ENCODE measurements at places on chromosomes 5 and 9. TPM values are rescaled to one million over a fixed set of nuclear protein-coding genes. Genes with fewer than 3 reads are reported as not detected.

DNA sequence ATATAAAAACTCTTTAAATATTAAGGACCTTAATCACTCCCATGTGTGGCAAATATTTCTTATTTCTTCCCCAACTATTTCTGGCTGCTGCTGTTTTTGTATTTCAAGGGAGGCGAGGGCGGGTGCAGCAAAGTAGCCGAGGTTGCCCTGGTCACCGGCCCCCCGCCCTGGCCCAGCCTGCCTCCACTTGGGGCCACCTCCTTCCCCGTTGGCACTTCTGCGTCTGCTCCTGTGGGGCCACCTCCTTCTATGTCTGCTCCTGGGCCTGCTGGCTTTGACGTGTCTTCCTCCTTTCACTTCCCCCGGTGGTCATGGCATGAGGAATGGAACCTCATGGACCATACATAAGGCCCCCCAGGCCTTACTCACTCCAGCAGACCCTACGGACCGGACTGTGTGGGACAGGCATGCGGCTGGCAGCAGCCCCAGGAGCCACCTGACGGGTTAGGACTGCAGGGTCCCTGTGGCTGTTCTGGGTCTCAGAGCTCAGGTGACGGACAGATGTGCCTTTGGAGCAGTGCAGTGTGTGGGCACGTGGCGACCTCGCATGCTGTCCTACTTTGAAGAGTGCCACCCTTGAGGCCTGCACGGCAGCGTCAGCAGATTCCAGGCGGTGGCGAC lies 5.8 kb upstream of the ENTPD8 start:
- DNase-seq: no peak

DNA sequence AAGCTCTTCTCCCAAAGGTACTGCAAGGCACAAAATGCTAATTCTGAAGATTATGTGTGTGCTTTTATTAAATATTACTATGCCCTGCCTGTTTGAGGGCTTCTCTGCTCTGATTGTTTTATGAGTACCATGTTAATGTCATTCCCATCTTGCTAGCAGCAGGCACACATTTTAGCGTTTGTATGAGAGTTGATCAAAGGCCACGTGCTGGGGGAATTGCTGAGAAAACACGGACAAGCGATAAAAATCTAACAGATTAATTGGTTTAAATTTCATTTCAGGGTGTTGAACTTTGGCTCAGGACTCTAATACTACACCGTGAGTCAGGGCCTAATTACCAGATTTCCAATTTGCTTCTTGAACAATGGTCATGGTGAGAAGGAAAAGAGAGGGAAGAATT lies 298.4 kb downstream of the EBF1 start:
- DNase-seq: no peak

DNA sequence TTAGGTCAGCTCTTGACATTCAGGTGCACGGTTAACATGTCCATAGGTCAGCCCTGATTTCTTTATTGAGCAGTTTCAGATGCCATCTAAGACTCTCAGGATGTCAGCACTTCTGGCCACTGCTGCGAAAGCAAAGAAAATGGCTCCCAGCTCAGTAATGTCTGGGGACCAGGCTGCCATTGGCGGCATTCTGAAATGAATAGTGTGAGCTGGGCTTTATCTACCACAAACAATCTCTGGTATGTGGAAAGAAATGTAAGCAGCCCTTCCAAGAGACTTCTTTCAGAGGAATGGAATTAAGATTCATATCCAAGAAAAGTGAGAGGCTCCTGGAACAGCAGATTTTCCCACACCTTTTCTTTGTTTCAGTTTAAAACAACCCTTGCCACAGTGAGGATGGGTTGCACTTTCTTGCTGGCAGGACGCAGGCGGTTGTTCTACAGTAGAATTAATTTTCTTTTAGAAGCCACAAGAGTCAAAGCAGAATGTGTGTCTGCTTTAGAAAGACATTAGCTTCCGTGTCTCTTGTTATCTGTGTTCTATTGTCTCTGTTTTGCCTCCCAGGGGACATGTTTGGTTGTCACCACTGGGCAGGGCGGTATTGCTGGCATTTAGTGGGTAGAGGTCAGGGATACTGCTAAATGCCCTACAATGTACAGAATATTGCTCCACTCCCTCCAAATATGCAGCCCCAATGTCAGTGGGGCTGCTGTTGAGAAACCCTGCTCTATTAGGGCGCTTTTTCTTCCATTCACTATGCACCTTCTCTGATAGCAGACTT lies 149.9 kb upstream of the ANKH start:
- DNase-seq: peak; percentile 24

- DNase-seq: no peak
These were observed 30.0 kb downstream of the ROPN1L start for GRCh38 chr5:10471677-10472076.

DNA sequence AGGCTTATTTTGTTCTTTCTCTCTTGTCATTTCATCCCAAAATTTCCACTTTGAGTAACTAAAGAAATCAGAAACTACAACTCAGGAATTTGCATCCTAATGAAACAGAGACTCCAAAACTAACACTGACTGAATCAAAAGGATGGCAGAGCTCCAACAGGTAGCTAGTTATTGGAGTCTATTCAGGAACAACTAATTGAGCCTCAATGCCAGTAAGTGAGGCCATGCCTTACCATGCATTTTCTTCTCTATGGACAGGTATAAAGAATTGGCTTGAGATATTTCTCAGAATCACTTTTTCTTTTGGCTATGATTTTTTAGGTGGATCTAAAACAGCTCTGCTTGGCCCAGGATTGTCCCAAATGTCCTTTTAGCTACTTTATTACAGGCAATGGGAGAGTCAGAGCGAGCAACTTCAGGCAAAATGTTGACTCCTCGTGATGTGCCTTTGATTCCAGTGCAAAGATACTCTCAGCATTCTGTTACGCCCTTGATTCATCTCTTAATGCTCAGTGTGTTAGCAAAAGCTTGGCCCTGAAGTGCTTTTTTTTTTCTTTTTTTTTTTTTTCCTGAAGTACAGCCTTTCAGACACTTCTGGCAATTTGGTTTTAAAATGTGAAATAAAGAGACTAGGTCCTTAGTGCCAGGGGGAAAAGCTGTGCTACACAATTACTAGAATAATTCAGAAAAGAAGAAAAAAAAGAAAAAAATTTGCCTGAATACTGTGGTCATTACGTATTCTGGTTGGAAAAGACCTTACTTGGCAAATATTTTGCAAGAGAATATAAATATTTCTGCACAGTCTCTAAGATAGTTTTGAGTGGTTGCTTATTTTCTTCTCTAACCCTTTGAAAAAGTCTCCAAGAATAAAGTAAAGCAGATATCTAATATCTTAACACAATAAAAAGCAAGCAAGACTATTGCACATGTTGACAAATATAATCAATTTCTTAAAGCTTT lies 423.7 kb downstream of the ANXA1 start:
- DNase-seq: no peak

DNA sequence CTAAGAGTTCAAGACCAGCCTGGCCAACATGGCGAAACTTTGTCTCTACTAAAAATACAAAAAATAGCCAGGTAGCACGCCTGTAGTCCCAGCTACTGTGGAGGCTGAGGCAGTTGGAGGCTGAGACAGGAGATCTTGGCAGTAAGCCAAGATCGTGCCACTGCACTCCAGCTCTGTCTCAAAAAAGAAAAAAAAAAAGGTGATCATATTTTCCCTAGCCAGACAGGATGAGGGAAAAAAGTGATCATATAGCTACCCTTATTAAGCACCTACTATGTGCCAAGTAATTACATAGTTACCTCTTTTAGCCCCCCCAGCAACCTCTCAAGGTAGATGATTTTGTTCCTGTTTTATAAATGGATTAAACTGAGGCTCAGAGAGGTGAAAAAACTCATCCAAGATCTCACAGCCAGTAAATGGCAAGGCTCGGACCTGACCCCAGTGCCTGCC lies 18.1 kb upstream of the RPL26L1 start:
- no peak for DNase-seq

DNA sequence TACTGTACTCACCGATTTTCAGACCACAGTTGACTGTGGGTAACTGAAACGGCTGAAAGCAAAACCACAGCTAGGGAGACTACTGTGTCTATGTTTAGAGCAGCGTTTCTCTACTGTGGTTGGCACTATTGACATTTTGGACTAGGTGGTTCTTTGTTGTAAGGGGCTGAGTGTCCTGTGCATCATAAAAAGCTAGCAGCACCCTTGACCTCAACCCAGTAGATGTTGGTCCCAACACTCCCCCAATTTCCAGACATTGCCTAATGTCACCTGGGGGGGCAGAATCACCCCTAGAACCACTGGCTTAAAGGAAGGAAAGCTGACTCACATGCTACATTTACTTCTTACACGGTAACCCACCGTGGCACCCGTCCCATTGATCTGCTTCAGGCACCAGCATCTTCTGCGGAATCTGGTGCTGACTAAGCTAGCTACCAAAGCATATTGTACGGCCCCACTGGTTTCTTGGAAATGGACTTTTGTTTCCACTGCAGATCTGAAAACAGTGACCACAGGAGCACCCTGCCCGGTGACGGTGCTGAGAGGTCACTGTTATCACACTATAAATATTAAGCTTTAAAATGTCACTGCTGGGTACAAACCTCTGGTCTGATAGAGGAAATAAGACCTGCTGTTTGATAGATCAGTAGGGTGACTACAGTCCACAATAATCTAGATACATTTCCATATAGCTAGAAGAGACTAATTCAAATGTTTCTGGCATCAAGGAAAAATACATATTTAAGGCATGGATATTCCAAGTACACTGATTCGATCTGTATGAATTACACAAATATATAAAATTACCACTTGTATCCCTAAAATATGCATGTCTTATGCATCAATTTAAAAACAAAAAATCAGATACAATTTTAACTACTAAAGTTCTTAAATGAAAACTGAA lies 151.4 kb downstream of the HSD17B3 start:
- DNase-seq: no peak

GRCh38 chr5:107415762-107416161 lies 255.0 kb downstream of the EFNA5 start:
- DNase-seq: no peak

GRCh38 chr5:9888501-9888901 lies 258.4 kb upstream of the TAS2R1 start:
- DNase-seq: no peak

DNA sequence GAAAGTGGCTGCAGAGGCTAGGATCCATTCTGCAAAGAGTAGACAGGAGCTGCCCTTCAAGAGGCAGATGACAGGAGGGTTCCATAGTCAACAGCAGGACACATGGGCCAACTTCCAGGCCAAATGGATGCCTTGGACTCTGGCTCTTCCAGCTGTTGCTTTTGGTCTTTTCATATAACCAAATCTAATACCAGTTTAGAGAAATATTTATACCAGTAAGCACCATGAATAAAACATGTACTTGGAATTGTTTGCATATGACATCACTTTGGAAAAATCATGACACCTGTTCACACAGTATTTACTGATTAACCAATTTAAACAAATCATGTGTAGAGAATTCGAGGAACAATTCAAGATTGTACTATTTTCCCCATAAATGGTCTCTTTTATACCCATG lies 481.3 kb downstream of the DMRT2 start:
- no peak for DNase-seq

- no peak for DNase-seq
These were observed 326.3 kb downstream of the OSTF1 start for GRCh38 chr9:75414371-75415160.

- DNase-seq: no peak
These were observed 47.6 kb upstream of the PPP1R2B start for GRCh38 chr5:156802501-156802900.

DNA sequence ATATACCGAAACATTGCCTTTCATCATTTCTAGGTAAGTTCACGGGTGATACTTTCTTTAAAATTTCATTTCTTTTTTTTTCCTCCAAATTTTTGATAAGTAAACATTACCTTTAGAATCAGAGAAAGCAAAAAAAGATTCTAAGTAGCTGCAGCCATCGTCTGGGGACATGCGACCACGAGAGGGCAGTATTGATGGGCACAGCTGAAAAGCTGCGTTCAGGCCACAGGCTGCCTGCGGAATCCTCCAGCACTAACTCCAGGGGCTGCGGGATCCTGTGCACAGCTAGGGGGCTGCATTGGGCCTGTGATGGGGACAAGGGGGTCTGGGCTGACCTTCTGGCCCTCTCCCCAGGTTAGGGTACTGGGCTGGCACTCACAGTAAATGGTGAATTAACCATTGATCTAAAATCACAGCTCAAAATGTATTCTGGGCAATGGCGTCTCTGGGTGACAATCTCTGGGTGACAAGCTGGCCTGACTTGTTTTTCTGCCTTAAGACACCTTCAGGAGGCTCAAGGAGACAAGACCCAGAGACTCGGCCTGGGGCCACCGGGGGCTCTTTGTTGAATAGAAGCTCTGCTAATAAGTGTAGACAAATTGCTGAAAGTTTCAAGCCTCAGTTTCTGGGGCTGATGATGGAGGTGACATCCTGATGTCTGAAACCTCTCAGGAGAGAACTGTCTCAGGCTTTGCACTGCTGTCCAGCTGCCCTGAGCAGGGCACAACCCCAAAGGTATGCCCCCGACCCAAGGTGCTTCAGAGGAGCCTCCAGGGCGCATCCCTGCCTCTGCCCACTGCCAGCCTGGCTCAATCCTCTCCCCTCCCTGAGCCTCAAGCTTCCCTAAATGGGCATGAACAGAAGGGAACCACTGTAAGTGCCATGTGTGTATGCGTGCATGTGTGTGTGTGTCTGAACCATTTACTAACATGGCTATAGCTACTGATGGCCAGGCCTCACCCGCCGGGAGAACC lies 44.3 kb upstream of the SARDH start:
- DNase-seq: peak; percentile 75

DNA sequence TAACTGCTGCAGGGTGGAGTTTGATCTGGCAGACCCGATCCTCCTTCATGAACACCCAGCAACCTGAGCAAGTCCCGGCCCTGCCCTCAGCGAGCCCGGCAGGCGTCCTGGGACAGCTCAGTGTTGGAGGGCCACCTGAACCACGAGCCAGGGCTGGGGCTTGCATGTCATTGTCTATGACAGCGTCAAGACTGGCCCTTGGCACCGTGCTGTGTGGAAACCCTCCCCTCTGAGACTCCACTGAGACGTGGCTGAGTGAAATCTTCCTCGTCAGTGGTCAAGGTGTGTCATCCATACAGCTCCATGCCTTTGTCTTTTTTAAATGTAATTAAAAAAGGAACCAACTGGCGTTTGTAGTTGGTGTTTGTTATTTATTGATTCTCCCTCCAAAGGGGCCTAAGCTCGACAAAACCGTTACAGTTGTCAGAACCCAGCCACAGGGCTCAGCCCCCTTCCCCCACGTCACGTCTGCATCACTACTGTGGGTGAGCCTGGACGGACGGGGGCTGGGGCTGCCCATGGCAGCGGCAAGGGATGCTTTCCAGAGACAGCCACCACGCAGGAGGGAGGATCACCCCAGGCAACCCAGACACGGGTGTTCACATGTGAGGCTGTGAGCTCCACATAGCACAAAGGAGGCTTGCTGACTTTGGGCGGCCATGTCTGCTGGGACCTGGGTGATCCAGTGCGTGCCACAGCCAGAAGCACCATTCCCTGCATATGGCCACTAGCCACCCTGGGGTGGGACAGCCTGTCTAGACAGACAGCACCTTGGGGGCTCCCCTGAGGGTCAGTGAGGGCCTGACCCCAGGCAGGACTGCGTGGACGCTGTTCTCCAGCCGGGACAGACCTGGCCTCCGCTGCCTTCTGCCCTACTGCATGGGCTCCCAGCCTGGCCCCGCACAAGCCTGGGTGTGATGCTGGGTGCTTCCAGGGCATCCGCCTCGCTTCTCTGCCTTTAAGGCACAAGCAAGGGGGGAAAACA lies 7.3 kb downstream of the UCK1 start:
- no peak for DNase-seq

The IFNA14 gene
- not detected for total RNA-seq

The CDX1 gene
- 0.29 TPM for total RNA-seq

The MARCHF11 gene
- total RNA-seq: not detected

The AK8 gene
- total RNA-seq: 0.98 TPM

The EGFLAM gene
- 4.3 TPM for total RNA-seq
